ENCODE measurements at places on chromosomes 5 and 9. TPM values are rescaled to one million over a fixed set of nuclear protein-coding genes. Genes with fewer than 3 reads are reported as not detected.

Gene MELK
- polyA plus RNA-seq, result 24.5 TPM

- no peaks in the 10 kb centered on the region for H3K36me3 ChIP-seq
- H3K27me3 ChIP-seq, result peaks cover 17% of the 10 kb centered on the region
- H3K4me1 ChIP-seq, result 0 out of 2 replicates have a peak, but pooled peaks cover 2% of the 10 kb centered on the region
- no peak overlapping the region for H3K4me3 ChIP-seq
Measured at GRCh38 chr9:83056174-83056573, 6.8 kb downstream of the RASEF start.

DNA sequence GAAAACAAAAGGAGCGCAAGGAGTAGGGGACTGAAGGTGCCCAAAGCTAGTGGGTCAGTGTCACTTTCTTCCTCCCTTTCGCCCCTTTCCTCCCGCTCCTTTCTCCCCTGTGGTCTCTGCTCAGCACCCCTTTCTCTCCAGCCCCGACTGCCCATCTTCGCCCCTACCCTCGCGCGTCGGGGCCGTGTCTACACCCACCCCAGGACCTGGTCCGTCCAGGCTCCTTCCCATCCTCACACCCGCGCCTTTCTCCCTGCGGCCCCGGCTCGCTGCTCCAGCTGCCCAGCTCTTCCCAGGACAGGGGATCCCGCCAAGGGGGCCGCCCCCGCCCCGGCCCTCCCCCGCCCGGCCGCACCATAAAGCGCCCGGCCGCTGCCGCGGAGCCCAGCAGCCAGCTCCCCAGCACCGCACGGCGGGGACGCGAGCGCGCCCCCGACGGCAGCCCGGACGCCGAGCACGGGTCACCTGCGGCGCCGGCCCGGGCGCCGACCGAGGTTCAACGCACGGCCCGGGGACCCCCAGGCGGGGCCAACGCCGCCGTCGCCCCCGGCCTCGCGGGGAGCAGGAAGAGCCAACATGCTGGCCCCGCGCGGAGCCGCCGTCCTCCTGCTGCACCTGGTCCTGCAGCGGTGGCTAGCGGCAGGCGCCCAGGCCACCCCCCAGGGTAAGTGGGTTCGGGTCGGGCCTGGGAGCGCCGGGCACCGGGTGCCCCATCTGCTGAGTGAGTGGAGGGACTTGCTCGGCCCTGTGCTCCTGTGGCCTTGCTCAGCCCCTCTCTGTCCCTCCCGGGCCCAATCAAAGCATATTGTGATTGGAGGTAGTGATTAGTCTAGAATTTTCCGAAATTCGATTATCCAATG is at the start of gene THBS4:
TSS of gene THBS4 (plus strand) at position 387 of the 860 bp plus-strand sequence. CDS start at position 577, 190 bp downstream.
- peaks cover 70% of the 10 kb centered on the region for H3K27me3 ChIP-seq
- peak; percentile 16 for DNase-seq
- no peak within 1 kb of the TSS for H3K27ac ChIP-seq
- no peak within 1 kb of the TSS for H3K4me3 ChIP-seq

GRCh38 chr5:67879620-67880510 is 335.7 kb upstream of the PIK3R1 start:
- no peak overlapping the region for H3K27ac ChIP-seq
- peak; percentile 44 for DNase-seq
- no peaks in the 10 kb centered on the region for H3K27me3 ChIP-seq
- no peaks in the 10 kb centered on the region for H3K4me1 ChIP-seq

DNA sequence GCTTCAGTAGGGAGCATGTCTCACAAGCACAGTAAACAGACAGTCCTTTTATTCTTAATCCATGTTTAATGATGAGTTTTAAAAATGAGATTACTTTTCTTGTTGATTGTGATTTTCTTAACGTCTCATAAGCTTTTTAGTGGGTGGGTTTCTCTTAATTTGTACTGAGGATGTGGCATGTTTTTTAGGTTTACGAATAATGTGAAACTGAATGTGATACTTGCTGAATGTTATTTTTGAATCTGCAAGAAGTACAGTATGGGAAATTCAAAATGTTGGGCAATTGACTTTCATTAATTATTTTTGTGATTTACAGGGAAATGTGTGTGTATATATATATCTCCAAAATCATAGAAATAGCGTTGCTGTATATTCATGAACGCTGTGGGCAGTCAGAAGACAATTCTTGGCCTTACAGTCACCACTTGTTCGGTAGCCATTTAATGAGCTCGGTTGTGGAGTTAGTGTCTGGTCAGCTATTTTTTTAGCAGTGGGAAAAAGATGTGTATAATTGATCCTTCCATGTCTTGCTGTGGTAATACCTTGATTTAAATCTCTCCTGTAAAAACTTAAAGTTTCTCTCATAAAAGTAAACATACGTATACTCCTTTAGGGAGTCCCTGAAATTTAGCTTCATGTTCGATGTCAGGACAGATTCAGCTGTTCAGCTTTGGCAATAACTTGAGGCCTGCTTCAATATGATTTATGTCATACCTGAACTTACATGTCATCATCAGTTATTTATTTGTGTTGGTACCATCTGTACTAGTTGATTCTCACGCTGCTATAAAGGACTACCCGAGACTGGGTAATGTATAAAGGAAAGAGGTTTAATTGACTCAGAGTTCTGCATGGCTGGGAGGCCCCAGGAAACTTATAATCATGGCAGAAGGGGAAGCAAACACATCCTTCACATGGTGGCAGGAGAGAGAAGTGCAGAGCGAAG is 15.0 kb downstream of the ICE1 start:
- H3K36me3 ChIP-seq, result peaks cover 29% of the 10 kb centered on the region
- no peak overlapping the region for H3K27ac ChIP-seq
- peaks cover 9% of the 10 kb centered on the region for H3K4me1 ChIP-seq

DNA sequence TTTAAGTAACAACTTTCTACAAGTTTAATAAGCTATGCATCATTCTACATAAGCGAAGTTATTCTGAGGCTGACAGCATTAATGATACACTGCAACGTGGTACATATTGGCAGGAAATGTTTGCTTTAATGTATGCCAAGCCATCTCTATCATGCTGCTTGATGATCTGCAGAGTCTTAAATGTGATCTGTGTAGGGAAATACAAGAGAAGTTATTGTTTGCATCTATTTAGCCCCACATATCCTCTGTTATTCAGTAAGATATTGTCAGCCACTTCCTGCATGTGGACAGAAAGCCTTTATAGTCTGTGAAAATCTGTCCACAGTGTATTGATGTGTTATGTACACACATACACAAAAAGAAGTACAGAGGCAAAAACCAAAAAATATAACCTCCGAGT is 193.1 kb upstream of the FREM1 start:
- H3K4me3 ChIP-seq, result no peak overlapping the region
- no peak overlapping the region for H3K27ac ChIP-seq
- H3K4me1 ChIP-seq, result no peaks in the 10 kb centered on the region
- H3K27me3 ChIP-seq, result peaks cover 6% of the 10 kb centered on the region

DNA sequence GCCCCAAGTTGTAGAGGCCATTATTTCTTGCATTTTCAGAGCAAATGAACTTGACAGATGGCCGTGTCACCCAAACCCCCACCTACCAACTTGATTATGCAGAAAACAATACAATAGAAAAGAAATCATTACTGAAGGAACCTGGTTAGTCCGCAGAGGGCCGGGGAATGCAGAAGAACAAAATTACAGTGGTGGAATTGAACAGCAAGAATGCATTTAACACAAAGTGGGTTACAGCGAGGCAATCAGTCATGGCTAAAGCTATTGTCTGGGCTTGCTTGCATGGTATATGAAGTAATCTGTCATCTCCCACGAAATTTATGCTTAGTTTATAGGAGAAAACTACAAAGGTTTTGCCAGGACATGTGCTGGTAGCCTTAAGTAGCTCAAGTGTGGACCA is 238.3 kb upstream of the IRX1 start:
- H3K36me3 ChIP-seq, result no peaks in the 10 kb centered on the region
- no peak for DNase-seq
- no peak overlapping the region for H3K4me3 ChIP-seq
- no peak overlapping the region for H3K27ac ChIP-seq
- H3K4me1 ChIP-seq, result no peaks in the 10 kb centered on the region

DNA sequence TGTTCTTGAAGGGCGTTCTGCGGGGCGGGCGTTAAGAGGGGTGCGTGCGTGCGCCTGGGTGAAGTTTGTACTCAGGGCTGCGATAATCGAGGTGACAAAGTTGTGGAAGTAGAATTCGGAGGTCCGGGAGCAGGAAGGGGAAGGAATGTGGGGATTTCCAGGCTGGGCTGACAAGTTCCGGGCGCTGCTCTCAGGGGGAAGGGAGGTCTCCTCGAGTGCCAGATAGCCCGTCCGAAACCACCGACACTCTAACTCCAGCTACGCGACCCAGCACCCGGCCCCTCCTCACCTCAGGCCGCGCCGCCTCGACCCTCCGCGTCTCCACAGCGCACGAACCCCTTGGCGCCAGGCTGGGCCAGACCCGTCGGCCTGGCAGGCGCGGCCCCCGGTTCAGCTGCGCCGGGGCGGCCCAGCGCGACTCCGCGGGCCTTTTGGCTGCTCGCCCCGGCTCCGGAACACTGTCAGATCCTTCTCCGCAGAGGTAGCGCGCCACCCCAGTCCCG is at the start of gene IL6ST:
TSS of gene IL6ST (minus strand) at position 469 of the 503 bp plus-strand sequence. CDS start 18,685 bp downstream, outside the sequence.
- H3K36me3 ChIP-seq, result no peaks in the 10 kb centered on the region
- H3K4me3 ChIP-seq, result peak within 1 kb of the TSS; percentile 97
- peak; percentile 87 for DNase-seq
- H3K27ac ChIP-seq, result peak within 1 kb of the TSS; percentile 89
- H3K27me3 ChIP-seq, result no peaks in the 10 kb centered on the region
- H3K4me1 ChIP-seq, result peaks cover 47% of the 10 kb centered on the region

DNA sequence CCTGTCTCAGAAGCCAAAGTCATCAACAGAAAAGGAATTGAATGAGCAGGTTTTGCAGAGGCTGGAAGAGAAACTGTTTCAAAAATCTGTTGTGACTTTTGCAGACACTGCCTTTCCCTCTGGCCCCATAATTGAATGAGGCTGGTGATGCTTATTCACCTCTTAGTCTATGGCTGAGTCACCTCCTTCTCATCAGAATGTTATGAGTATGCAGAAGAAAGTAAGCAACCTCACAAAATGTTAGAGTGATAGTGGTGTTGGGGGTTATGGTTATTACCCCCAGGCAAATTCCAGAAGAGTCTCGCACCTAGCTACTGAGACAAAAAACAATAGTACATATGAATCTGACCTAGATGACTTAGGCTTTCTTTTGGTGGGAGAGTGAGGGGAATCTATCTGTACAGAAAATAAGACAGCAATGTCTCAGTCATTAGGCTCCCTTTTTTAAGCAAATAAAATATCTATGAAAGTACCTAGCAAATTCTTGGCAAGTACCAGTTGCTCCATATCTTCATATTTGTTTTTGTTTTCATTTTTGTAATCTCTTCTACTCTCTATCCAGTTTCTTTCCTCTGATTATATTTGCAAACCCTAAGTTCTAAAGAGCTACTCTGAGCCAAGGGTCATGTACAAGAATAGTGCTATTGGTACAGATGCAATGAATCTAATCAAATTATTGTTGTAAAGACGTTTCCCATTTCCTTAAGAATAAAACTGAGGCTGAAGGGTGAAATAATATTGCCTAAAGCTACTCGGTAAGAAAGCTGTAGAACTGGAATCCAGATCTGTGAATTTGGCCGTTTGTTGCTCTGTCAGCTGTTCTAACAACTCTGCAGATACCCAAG is 498.1 kb upstream of the TNC start:
- peak overlapping the region; percentile 97 for H3K27ac ChIP-seq
- H3K27me3 ChIP-seq, result no peaks in the 10 kb centered on the region
- H3K4me3 ChIP-seq, result peak overlapping the region; percentile 9
- H3K36me3 ChIP-seq, result no peaks in the 10 kb centered on the region
- DNase-seq, result peak; percentile 96

- H3K27me3 ChIP-seq, result no peaks in the 10 kb centered on the region
- H3K4me1 ChIP-seq, result peaks cover 29% of the 10 kb centered on the region
- DNase-seq, result no peak
- peaks cover 11% of the 10 kb centered on the region for H3K36me3 ChIP-seq
Measured at GRCh38 chr9:120390637-120391190, 189.3 kb downstream of the CDK5RAP2 start.

DNA sequence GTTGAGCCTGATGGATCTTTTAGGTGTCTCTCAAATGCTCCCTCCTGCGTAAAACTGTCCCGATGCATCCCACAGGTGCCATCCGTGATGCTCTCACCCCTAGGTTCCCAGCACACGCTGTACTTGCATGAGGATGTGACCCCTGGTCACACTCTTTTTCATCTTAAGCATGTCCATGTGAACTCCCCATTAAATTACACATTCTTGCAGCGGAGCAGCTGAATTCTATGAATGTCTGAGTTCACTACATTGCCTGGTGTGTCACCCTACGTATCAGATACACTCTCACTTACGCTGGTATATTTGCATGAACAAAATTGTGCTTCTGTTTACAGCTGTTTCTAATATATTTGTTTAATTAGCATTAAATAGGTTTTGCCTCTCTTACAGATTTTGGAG is 105.3 kb upstream of the RETREG1 start:
- H3K4me1 ChIP-seq, result no peaks in the 10 kb centered on the region
- no peaks in the 10 kb centered on the region for H3K36me3 ChIP-seq
- no peak overlapping the region for H3K27ac ChIP-seq
- H3K4me3 ChIP-seq, result no peak overlapping the region
- DNase-seq, result no peak

DNA sequence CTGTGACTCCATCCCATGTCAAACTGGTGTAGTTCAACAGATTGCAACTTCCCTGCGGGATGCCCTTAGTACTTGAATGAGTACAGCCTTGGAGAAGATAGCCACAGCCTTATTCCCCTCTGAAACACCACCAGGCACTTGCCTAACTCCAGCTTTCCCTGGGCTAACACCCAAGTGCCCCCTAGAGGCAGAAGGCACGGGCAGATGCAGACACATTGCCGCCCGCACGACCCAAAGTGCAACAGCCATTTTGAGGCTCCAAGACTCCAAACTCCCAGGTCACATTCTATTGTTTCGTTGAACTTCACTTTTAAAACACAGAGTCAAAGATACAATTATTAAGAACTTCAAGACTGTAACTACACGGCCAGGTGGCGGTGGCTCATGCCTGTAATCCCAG is 163.6 kb upstream of the CDH6 start:
- H3K27ac ChIP-seq, result no peak overlapping the region
- no peak overlapping the region for H3K4me3 ChIP-seq
- no peaks in the 10 kb centered on the region for H3K4me1 ChIP-seq
- H3K36me3 ChIP-seq, result no peaks in the 10 kb centered on the region
- no peak for DNase-seq

DNA sequence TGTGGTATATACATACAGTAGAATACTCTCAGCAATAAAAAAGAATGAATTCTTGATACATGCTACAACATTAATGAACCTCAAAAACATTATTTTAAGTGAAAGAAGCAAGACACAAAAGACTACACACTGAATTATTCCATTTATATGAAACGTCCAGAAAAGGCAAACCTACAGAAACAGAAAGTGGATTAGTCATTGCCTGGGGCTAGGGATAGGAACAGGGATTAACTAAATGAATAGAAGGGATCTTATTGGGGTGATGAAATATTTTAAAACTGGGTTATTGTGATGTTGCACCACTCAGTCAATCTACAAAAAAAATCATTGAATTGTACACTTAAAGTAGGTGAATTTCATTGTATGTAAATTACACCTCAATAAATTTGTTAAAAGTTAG is 326.7 kb downstream of the PIK3R1 start:
- H3K27me3 ChIP-seq, result no peaks in the 10 kb centered on the region
- peaks cover 20% of the 10 kb centered on the region for H3K4me1 ChIP-seq
- no peaks in the 10 kb centered on the region for H3K36me3 ChIP-seq
- DNase-seq, result peak; percentile 37
- H3K27ac ChIP-seq, result no peak overlapping the region

All from GM23248 (cell line).